Activated T-cell treated with anti-CD3 and anti-CD28 coated beads, Interleukin-2, amount 50 U/mL, for 72 hours (primary cell): ENCODE measurements at places on chromosomes 3 and 15.

DNA sequence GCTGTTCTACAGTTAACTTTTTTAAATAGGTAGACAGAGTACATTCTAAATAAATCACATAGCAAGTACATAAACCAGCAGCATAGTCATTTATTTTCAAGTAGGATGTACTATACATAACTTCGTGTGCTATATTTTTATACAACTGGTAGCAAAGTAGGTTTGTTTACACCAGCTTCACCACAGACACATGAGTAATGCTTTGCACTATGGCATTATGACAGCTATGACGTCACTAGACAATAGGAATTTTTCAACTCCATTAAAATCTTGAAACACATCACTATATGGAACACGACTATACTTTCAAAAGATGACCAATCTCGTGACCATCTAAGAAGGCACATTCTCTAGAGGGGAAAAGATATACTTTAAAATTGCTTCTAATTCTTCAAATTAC is 3.5 kb downstream of the TEX55 start:
- no peak for DNase-seq

- DNase-seq, result no peak
Measured at GRCh38 chr3:15439476-15439875, 12.1 kb downstream of the EAF1 start.

DNA sequence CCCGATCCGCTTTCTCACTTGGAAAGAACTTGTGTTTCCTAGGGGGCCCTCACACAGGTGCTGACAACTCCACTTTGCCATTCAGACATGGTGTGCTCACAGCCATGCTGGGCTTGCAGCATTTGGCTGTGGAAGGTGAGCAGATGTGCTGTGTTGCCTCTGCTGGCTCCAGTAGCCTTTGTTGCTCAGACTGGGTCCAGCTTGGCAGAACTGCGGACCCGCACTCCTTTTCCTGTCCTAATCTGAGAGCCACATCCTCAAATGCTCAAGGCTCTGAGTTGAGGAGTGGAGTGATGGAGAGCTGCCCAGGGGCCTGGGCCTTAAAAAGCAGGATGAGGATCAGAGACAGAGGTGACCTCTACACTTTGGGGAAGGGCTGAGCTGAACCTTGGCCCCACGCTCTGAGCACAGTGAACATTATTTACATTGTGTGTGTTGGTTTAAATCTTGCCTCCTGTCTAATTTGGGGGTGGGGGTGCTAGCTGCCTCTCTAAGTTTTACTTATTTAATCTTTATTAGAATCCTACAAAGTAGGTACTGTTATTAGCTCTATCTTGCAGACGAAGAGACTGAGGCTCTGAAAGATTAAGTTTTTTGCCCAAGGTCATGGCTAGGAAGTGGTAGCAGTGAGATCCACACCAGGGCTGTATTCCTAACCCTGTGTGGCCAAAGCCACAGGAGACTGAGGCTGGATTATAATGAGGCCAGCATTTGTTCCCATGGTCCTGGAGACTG is 17.2 kb downstream of the ACOX2 start:
- DNase-seq, result no peak

- no peak for DNase-seq
Measured at GRCh38 chr15:38879909-38880471, 315.4 kb upstream of the RASGRP1 start.

- no peak for DNase-seq
Measured at GRCh38 chr15:98304371-98304770, 343.9 kb downstream of the ARRDC4 start.

- no peak for DNase-seq
Measured at GRCh38 chr3:52293491-52294319, 6.1 kb downstream of the GLYCTK start.

GRCh38 chr3:56459104-56459496 is 9.2 kb downstream of the ERC2 start:
- no peak for DNase-seq

- DNase-seq, result no peak
Measured at GRCh38 chr3:71168880-71169411, 414.6 kb downstream of the FOXP1 start.

GRCh38 chr15:92845126-92845508 is 55.0 kb upstream of the CHD2 start:
- no peak for DNase-seq

GRCh38 chr3:168878655-168879054 is 782.9 kb upstream of the GOLIM4 start:
- no peak for DNase-seq

DNA sequence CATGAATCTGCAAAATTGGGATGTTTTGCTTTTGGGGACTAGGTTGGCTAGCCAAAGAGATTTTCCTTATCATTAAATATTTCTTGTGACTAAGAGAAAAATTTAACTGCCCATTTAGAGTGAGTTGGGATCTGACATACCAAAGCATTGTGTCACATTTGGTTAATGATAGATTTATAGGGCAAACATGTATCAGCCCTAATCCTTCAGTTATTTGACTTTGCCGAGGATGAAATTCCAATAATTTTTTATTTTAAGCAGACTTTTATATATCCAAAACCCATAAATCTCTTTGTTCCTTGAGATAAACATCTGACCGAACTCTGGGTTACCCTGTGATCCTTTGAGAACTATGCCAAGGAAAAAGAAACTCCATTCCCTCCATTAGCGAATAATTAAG is 218.9 kb downstream of the CDIN1 start:
- DNase-seq, result no peak

GRCh38 chr3:179416681-179417080 is 34.6 kb downstream of the GNB4 start:
- DNase-seq, result no peak

DNA sequence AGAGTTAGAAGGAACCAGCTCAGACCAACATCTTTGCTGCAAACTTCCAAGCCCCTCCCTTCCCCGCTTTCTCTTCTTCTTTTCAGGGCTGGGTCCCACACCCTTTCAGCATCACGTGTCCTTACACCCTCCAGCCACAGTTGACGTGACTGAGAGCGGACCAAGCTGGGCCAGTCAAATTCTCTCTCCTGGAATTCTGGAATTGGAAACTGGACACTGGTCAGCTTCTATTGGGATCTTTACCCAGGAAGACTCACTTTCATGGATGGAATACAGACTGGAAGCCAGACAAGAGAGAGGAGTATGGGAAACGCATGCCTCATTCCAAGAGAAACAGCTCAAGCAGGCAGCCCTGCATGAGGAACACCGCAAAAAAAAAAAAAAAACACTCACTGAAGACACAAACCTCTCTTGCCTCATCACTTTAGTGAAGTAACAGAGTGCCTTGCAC is 12.4 kb upstream of the TPM1 start:
- DNase-seq, result no peak

DNA sequence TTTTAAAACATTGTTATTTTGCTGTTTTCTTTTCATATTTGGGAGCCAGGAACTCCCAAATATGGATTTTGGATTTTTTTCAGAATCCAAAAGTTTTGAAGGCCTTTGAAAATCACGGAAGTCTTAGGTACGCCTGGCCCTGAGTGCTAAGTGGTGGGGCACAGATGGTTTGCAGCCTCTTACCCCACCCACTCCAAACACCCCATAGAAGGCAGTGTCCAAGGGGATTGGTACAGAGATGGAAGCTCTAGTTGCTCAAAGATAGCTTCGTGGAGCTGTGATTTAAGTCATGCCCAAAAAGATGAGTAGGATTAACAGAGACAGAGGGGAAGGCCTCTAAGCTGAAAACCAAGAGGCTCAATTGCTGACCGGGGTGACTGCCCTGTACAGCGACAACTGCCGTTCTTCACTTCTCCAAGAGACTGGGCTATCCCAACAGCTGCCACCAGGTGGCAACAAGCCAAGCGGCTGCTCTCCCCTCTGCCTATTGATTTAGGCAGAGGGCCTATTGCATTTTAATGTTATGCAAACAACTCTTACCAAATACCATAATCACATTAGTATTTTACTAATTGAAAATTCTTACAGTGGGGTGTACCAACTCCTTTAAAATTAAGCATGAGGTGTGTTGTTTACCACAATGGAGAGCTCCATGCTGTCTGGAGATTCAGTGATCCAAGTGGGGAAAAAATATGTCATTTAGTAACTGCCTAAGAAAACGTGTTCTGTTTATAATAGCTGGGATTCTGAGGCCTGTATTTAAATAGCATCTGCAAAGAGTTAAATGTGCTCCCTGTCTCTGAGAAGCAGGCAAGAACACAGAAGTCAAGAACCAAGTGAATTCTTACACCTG is 64.0 kb upstream of the C15orf61 start:
- DNase-seq, result peak; percentile 87

GRCh38 chr3:104519068-104519467 is 847.6 kb upstream of the ALCAM start:
- no peak for DNase-seq

DNA sequence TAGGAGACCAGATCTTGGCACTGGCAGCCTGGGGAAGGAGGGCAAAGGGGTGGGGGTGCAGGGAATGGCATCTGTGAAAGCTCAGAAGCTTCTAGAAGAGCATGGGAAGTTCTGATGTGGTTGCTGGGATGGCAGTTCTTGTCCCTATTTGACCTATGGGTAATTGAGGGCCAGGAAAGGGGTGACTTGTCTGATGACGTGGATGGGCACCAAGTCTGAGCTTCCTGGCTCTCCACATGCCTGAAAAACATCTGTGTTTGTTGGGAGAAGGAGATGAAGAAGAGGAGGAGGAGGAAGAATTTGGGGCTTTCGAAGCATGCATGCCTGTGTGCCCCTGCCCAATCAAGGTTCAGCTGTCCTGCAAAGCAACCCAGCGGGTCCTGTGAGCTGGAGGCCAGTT is 158.8 kb downstream of the SMAD6 start:
- DNase-seq, result no peak

DNA sequence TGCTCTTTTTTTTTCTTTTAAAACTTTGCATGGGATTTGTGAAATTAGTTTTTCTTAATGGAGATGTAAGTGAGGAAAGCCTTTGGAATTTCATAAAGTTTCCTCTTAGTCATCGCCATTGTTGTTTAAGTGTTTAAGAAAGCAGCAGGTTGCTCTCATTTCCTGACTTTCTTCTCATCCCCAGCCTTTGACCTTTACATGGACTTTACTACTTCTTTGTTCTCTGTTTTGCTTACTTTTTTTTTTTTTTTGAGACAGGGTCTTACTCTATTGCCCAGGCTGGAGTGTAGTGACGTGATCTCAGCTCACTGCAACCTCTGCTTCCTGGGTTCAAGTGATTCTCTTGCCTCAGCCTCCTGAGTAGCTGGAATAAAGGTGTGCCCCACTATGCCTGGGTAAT is 38.6 kb downstream of the FBXL2 start:
- no peak for DNase-seq

GRCh38 chr3:137039570-137039969 is 81.8 kb downstream of the IL20RB start:
- DNase-seq, result no peak

DNA sequence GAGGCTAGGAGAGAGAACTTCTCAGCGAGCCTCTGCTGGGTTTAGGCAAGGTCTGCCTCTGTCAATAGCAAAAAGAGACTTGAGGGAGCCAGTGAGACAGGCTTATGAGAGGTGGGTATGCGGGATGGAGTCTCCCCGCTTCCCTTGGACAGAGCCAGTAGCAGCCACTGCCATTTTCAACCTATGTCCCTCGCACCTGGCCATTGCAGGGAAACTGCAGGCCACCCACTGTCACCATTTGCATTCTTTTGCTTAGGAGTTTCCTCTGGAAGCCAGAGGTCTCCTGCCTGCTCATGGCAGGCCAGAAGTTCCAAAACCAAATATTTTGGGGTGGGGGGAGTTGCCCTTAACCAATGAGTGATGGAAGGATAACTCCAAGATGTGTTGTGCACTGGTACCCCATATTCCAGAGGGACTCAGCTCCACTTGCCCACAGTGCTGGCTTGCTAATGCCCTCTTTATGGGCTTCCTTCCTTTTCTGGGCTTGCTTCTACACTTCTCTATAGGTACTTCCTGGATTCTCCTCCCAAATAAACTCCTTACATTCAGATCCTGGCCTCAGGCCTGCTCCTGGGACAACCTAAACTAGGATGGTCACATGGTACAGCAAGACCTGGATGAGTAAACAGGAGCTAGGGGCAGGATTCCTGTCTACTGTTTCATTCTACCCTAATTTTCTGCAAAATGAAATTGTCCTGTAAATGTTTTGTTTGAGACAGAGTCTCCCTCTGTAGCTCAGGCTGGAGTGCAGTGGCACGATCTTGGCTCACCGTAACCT is 108.9 kb upstream of the PROK2 start:
- no peak for DNase-seq

- DNase-seq, result no peak
Measured at GRCh38 chr3:148008591-148008990, 599.4 kb downstream of the ZIC1 start.

DNA sequence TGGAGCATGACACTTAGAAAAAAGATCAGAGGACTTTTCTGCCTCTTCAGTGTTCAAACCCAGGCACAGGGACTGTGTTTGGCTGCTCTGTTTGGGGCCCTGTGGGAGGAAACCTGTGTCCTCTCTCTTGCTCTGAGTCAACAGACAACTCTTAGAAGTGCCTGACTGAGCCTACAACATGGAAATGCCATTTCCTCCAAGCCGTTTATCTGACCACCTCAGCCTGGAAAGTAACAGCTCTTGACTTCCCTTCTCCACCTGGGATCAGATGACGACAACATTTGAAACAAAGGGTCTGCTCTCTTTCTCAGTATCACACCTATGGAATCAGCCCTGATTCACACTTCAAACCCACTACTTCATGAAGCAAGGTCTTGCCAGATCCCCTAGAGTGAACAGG is 91.3 kb upstream of the CTDSPL start:
- no peak for DNase-seq

DNA sequence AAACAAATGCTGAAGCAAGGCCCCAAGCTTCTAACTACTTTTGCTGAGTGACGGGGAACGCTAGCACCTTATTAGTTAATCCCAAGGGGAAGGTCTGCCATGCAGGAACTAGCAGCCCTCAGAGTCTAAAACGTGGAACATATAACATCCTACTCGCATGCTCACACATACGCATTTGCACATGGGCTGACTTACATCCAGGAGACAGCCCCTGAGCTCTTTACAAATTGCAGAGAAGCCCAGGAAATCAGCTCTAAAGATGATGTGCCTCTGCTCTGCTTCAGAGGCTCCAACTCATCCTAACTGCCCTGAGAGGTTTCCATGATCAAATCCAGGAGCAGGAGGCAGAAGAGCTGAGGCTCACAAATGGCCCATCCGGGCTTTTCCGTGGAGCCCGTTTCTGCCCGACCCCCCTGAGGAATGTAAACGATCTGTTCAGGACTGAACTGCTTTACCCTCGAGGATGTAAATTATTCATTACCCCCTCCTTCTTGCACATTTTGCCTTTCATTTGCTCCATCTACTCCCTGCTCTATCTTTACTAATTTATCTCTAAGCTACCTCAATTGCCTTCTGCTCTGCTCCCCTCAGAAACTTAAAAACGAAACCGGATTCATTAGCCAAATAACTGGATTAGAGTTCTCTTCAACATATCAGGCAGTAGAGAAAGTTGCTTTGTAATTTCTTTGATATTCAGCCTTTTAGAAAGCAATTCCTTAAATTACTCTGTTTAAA is 141.9 kb upstream of the CCDC54 start:
- no peak for DNase-seq
